ENCODE measurements at places on chromosomes 2 and 18.

DNA sequence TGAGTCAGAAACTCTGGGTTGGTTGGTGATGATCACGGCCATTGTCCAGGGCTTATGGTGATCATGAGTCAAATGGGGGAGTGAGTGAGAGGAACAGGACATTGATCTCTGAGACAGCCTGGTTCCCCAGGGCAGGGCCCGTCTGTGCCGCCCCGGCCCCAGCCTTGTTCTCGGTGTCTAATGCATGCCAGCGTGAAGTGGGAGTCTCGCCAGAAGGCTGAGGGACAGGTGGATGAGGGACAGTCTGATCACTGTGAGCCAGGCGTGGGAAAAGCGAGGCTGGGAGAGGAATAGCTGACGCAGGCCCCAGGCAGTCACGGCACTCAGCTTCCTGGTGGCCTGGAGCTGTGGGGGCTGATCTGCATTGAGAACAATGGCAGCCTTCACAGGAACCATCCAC lies 208.3 kb upstream of the HDAC4 start:
- DNase-seq, result no peak

DNA sequence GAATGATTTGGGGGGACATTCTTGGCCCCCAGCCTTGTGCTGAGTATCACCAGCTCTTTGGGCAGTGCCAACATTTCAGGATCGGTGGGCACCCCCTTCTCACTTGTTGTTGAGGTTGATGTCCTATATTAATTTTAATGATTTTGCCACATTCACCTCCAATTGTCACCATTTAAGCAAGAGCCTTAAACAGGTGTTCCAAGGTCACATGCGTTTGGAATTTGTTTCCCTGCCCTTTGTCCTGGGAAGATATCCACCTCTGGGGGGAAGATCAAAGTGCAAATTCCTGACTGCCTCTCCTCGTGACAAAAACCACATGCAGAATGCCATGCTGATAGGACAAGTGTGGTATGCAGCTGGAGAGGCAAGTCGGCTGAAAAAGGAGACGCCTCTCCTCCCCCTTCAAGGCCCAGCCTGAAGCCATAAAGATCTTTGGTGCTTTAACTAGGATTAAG lies 72.5 kb upstream of the ID2 start:
- no peak for DNase-seq

GRCh38 chr18:41587976-41588375 lies 367.1 kb upstream of the PIK3C3 start:
- no peak for DNase-seq

DNA sequence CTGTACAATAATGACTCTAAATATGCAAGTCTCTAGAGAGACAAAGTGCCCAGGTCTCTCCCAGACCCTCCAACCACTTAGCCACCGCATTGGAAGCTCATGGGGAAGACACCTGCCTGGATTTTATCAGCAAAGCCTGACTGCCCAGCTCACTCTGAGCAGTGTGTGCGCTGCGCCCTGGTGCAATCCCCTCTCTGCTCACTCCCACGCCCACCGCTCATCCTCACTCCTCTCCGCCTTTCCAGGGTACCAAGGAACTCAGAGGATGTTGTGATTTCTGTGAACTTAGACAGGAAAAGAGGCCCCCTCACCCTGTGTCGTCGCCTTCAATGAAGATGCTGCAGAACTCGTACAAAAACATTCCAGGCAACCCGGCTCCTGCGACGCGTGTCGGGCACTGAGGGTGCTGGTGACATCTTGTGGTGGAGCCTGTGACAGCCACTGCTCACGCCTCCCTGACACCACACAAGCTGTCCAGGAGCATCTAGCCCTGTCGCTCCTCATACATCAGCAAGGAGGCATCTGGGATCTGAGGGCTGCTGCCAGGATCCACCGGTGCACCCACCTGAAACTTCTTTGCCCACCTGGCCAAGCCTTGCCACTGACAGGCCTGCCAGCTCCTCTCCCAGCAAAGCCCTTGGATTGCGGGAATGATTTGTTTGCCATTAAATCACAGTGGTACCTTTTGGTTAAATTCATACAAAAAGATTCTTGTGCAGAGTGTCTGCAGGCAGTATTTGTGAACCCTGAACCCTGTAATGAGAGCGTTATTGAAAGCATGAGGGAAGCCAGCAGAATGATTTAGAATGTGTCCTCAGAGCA lies 220.4 kb downstream of the ZNF516 start:
- no peak for DNase-seq

- DNase-seq, result no peak
Measured at GRCh38 chr2:24853996-24854395, 60.8 kb downstream of the CENPO start.

- DNase-seq, result no peak
Measured at GRCh38 chr18:9519399-9519798, 44.1 kb downstream of the RALBP1 start.

- peak; percentile 31 for DNase-seq
Measured at GRCh38 chr2:227106845-227107759, 56.9 kb downstream of the COL4A4 start.

DNA sequence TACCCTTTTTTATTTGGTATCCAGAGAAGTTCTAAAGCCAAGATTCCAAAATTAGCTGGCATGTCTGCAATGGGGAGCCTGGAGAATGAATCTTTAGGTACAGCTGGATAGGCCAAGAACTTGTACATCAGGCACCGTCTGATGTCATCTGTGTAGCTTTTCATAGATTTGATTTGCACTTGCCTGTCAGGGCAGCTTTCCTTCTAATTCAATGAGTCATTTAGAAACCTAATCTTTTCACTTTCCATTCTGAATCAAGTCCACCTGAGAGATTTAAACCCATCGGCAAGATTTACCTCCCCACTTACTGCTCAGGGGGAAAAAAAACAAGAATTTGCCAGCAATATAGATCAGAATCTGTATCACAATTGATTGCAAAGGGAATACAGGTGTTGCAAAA lies 60.9 kb upstream of the ACAA2 start:
- DNase-seq, result no peak
